ENCODE measurements at places on chromosomes 3 and 15.

GRCh38 chr3:153320585-153321128 is 158.6 kb downstream of the RAP2B start:
- no peak for DNase-seq

DNA sequence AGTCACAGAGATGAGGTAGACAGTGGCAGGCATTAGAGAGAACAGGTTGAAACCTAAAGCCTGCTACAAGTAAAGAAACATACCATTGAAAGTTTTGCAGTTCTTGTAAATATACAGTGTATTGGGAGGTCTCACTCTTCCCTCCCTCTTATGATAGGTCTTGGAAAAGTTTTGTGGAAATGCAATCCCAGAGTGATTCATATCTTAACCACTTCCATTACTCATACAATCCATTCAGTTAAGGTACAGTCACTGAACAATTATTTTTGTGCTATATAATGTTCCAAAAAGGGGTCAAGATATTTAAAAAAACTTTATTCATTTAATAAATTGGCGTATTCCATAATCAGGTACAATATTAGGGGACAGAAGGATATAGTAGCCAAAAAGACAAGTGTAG is 737.7 kb upstream of the ALCAM start:
- no peak for DNase-seq

DNA sequence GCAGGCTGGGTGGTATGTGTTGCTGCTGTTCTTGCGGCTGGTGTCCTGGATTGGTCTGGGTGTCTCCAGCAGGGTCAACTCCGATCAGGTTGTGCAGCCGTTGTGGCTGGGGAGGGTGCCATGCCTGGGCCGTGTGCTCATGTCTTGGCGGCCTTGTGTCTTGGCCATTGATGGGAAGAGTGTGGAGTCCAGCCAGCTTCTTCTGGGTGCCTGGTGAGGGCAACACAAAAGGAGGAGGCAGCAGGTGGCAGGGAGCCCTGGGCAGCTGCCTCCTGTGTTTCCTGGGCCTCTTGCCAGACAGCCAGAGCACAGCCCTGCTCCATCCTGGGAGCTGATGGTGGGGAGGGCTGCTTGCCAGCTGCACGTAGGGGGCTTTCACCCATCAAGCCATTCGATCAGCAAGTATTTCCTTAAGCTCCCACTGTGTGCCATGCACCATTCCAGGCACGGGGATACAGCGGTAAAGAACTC is 4.3 kb downstream of the CHAC1 start:
- no peak for DNase-seq

GRCh38 chr3:182606905-182607504 is 186.3 kb upstream of the ATP11B start:
- no peak for DNase-seq

DNA sequence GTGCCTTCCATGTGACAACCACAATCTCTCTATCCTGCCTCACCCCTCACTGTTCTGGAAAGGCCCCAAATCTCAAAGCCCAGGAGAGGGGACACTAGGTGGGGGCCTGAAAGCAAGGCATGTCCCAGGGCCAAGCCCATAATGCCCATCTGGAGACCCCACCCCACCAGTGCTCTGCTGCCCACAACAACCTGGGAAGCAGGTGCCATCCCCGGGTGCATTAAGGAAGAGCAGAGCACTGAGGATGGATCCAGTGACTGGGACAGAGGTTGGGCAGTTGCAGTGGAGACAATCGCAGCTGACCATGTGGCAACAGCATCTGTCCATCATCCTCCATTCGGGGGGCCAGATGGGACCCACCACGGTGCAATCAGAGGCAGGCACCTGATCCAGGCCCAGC is 106.2 kb upstream of the PRR20G start:
- no peak for DNase-seq

DNA sequence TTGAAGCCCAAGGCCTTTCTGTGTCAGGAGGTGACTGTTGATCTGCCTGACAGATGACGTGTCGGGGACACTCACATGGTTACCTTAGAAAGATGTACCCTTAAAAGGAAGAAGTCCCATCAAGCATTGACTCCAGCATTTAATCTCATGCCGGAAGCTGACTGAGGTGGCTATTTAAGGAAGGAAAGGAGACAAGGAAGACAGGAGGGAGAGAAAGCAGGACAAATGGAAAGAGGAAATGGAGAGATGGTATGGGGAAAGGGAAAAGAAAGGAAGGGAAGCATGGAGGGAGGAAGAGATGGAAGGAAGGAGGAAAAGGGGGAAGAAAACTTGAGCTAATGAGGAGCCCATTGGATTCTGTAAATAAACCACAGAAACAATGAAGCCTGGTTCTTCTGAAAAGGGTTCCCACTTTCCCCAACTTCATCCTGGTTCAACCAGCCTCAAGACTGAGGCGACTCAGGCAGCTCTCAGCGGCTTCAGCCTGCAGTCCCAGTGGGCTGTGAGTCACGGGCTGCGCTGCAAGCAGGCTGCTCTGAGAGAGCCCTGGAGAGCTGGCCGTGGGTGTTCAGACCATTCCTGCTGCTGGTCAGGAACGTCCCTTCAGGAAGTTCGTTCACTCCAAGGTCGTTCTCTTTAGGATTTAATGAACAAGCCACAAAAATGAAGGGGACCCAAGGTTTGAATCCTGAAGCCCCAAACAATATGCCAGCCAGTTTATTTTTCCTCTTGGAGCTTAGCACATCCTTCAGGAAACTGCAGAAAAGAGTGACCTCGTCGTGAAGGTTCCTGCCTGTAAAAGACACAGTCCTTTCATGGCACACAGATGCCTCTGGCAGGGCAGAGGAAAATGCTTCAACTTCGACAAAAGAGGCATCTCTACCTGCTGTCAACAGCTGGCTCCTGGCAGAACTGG is 69.6 kb upstream of the THBS1 start:
- DNase-seq, result no peak

DNA sequence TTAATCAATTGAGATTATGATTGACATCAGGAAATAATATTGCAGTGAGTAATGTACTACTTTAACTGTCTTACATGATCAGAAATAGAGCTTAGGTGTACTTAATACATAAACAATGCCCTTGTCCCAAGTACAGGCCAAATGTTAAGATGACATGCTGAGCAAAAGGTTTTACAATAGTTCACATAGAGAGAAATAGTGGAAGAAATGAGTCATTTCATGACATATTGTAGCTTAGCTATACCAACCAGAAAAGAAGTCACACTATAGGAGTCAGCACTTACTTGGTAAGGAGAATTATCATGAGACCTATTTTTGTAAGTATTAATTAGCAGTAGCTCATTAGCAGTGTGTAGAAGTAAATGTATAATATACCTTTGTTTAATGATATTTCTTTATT is 96.4 kb upstream of the NANOGP8 start:
- no peak for DNase-seq

DNA sequence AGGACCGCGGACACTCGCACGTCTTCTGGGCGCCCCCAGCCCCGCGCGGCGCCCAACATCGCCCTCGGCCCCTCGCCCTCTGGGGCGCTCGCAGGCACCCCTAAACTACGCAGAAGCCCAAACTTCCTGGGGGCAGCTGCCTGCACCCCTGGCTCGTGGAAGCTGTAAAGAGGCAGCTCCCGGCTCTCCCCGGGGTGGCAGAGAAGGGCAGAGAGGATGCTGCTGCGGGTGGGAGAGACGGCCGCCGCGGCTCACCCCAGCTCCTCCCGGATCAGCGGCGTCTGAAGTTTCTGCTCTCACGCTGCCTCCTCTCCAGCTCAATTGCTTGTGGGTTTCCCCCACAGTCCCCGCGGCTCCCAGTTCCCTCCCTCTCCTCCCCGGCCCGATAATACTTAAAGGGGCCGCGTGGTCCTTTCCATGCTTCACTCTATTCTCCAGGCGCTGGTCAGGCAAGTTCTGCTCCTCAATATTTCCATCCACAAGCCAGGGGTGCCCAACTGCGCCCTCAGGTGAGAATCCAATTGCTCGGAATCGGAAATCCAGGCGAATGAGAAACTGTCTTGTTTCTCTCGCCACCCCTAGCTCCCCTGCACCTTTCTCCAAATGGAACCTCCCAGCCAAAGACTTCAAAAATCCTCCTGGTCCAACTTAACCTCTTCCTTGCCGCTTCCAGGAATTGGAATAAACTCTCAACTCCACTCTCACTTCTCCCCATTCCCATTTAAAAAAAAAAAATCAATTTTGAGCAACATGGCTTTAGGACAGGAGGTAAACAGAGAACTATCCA is 748.5 kb downstream of the ROBO1 start:
- DNase-seq, result peak; percentile 87

- no peak for DNase-seq
These were observed 80.4 kb downstream of the PLOD2 start for GRCh38 chr3:146080578-146080977.

DNA sequence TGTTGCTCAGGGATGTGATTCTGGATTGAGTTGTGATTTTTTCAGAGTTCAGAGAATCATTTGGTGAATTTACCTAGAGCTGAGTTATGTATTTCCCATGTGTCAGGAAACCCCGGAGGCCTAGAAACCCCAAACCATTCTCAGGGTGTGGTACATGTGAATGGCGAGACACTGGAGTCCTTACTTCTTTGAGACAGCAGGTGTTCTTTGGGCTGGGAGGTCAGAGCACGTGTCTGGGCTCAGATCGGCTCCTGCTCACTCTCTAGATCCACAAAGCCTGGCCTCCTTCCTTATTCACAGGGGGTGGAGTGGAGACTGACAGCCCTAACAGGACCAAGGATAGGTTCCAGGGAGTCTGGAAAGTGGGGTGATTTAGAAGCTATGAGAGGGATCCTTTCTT is 145.8 kb downstream of the CHDH start:
- no peak for DNase-seq

- DNase-seq, result no peak
These were observed 34.0 kb downstream of the ATP13A4 start for GRCh38 chr3:193520738-193521137.

DNA sequence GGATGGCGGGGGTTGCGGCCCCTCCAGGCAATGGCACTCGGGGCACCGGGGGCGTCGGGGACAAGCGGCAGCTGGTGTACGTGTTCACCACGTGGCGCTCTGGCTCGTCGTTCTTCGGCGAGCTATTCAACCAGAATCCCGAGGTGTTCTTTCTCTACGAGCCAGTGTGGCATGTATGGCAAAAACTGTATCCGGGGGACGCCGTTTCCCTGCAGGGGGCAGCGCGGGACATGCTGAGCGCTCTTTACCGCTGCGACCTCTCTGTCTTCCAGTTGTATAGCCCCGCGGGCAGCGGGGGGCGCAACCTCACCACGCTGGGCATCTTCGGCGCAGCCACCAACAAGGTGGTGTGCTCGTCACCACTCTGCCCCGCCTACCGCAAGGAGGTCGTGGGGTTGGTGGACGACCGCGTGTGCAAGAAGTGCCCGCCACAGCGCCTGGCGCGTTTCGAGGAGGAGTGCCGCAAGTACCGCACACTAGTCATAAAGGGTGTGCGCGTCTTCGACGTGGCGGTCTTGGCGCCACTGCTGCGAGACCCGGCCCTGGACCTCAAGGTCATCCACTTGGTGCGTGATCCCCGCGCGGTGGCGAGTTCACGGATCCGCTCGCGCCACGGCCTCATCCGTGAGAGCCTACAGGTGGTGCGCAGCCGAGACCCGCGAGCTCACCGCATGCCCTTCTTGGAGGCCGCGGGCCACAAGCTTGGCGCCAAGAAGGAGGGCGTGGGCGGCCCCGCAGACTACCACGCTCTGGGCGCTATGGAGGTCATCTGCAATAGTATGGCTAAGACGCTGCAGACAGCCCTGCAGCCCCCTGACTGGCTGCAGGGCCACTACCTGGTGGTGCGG is 1.9 kb downstream of the CHST2 start:
- no peak for DNase-seq

- DNase-seq, result no peak
These were observed 20.3 kb downstream of the IMPG2 start for GRCh38 chr3:101300073-101300472.

- no peak for DNase-seq
These were observed 24.3 kb downstream of the VPS8 start for GRCh38 chr3:184836090-184836822.

DNA sequence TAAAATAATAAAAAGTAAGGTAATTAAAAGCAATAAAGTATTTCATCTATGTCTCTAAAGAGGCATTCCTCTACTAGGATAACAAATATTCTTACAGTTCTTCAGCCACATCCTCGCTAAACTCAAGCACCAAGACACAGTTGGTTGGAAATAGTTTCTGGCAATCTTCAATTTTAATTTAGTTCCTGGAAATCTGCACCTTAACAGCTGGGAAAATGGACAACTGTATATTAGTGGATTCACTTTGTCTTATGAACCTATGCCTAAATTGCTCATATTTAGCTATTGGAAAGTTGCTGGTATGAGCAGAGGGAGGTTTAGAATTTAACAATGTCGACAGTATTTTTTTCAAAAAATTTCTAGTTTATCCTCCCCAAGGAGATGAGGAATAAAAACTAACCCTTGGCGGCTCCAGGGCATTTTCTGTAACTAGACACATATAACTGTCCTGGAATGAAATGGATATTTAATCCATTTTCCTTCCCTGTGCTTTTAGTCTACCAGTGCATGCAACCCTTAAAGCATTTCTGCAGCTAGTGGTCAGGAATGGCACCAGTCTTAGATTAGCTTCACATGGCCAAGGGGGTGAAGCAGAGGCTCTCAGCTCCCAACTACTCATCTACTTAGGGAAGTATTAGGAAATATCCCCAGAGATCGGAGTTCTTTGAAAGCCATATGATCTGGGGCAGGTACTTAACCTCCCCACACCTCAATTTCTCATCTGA is 290.0 kb upstream of the THBS1 start:
- DNase-seq, result no peak

- DNase-seq, result no peak
These were observed 18.3 kb downstream of the MYZAP start for GRCh38 chr15:57609805-57610529.

DNA sequence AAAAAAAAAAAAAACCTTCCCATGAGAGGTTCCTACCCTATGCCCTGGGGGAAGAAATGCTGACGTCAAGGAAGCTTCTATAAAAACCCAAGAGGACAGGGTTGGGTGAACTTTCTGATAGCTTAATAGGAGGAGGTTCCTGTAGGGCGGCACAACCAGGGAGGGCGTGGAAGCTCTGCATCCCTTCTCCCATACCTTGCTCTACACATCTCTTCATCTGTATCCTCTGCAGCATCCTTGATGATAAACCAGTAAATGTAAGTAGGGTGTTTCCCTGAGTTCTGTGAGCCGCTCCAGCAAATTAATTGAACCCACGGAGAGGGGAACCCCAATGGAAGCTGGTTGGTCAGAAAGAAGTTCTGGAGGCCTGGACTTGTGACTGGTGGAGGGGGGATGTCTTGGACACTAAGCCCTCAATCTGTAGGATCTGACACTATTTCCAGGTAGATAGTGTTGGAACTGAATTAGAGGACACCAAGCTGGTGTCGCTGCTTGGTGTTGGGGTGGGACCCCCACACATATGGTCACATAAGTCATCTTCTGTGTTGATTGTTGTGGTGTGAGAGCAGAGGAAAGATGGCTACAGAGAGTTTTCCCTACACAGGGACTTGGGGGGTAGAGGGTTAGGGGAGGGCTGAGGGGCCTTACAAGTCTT is 91.5 kb downstream of the ST6GAL1 start:
- DNase-seq, result no peak

GRCh38 chr15:65399001-65399706 is 21.4 kb upstream of the IGDCC3 start:
- DNase-seq, result no peak

DNA sequence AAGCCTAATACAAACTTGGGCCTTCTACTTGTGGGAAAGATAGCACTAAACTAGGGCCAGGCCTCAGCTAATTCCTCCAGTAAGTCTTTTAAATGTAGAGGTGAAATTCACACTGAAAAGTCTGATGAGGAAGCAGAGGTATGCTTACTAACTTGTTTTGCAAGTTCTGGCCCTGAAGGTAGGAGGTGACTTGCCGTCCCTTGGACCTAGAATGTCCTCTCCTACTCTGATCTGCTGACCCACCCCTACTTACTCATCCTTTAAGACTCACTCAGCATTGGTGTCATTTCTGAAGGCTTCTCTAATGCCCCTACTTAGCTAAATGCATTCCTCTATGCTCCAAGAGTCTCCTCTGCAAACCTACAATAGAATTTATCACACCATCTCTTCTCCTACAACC is 19.4 kb downstream of the RIOX2 start:
- DNase-seq, result no peak

Measured in cerebellum (tissue), 4 donors.